ENCODE measurements at places on chromosomes 13 and 19.
A peak's percentile ranks its signal among the peaks of the same experiment; 100 is the strongest.

- DNase-seq: no peak
Observed at GRCh38 chr13:91889641-91890040, 491.2 kb downstream of the GPC5 start.

DNA sequence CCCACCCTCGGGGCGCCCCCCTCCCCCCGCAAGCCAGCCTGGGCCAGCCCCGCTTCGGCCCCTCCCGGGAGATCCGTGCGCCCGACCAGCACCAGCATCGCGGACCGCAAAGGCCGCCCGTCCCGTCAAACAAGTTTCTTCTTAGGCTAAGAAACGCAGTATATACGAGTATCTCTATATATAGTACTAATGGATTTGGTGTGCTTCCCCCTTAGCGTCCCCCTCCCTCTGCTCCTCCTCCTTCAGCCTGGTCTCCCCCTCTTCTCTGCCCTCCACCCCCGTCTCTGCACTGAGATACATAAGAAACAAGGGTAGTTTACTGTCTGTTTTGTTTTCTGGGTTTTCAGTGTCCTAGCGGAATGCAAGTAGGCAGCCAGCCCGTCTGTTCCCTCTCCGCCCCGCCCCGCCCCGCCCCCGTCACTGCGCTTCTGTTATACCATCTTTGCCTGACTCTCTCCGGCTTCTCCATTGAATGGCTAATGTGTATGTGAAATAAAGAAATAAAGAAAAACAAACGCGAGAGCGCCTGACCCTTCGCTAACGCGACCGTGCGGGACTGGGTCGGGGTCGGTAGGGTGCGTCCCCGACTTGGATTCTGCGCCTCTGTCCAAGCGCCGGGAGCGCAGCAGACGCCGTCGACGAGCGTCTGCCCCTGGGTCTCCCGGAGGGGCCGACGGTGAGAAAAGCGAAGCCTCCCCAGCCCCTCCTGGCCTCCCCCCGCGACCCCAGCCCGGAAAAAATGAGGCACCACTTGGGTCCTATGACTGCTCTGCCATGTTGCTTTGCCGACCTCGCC lies 4.2 kb downstream of the LYL1 start:
- DNase-seq: peak; percentile 32

DNA sequence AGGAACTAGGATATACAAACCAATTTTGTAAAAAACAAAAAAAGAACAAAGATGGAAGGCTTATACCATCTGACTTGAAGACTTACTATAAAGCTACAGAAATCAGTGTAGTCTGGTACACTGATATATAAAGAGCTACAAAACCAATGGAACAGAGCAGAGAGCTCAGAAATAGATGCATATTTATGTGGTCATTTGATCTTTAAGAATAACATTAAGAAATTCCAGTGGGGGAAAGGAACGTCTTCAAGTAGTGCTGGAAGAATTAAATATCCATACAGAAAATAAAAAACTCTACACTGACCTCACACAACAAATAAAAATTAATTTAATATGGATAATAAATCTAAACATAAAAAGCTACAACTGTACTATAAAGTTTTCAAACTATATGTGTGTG lies 317.0 kb downstream of the ENOX1 start:
- DNase-seq: no peak

- DNase-seq: no peak
Observed at GRCh38 chr13:111947026-111947810, 119.7 kb upstream of the SOX1 start.
